ENCODE measurements at places on chromosomes 13 and 19.
A peak's percentile ranks its signal among the peaks of the same experiment; 100 is the strongest.

DNA sequence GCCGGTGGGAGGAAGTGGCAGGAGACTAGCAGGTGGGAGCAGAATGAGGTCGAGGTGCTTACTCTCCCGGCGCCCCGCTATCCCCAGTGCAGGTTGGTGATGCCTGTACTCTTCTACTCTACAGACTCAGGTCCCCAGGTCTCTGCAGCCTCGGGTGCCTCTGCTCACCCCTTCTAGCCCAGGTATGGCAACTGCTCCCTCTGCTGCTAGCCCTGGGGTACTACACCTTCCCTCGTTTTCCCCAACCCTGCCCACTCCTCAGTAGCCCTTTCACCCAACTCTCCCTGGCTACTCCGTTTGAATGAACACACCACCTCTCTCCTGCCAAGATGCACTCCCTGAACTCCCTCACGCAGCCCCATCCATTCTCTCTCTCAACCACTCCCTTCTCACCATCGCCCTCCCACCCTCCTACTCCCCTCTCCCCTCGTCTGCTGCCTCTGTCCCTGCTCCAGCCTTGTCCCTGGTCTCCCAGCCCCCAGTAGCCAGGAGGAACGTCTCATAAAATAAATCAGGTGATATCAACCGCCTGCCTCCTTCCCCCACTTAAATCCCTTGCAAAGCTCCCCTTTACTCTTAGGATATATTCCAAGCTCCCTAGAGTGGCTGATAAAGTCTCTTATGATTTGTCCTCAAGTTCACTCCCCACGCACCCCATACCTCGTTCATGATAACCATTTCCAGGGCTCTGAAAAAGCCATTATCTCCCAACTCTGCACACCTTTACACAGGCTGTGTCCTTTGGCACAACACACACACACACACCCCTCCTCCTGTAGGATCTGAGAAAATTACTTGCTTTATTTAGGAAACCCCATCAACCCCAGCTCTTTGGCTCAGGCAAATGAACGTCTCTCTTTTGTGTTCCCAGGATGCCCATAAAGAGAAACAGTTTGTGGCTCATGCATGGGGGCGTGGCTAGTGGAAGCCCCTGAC lies 8.2 kb upstream of the MEIS3 start:
- DNase-seq = peak; percentile 23

DNA sequence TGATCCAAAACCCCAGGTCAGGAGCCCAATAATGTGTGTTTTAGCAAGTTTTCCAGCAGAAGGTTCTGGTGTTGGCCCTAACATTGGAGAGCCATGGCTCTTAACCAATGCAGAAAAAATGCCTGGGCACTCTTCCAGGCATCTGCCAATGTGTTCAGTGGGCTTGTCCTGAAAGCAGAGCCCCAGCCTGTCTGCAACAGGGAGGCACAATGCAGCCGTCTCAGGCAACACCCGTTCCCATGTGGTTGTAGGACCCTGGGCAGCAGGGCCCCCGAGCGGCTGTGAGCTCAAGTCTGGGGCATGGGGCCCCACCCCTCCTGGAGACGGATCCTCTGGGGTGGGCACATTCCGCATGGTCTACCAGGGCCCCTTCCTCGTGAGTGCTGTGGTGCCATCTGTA lies 58.1 kb upstream of the SIAH3 start:
- DNase-seq = no peak

DNA sequence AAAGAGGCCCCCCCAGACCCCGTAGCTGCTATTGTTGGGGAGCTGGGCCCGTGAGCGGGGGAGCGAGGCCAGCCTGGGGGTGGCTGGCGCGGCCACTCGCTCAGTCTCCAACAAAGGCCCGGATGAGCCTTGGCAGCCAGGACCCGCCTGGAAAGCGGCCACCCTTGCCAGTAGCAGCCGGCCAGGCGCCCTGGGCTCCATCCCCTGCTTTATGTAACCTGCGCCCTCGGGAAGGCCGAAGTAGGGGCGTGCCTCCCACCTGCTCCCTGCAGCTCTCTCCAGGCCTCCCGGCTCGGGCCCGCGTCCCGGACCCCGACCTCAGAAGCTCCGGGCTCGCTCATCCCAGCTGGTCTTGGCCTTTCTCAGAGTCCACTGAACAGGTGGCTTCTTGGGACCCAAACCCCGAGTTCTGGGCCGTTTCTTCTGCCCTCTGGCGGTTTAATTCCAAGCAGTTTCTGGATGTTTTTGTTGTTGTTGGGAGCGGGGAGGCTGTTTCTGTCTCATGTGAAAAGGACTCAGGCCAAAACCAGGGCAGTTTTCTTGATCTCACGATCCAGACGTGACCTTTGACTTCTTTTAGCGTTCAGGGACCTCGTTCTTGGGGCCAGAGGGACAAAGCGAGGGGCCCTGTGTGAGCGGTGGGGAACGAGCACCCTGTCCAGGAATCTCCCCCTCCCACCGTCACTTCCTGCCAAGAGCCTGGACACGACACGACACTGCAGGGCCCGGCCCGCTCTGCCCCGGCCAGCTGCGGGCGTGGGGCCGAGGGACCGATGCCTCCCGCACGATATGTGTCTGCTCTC lies 1.2 kb downstream of the CDC34 start:
- peak; percentile 81 for DNase-seq

DNA sequence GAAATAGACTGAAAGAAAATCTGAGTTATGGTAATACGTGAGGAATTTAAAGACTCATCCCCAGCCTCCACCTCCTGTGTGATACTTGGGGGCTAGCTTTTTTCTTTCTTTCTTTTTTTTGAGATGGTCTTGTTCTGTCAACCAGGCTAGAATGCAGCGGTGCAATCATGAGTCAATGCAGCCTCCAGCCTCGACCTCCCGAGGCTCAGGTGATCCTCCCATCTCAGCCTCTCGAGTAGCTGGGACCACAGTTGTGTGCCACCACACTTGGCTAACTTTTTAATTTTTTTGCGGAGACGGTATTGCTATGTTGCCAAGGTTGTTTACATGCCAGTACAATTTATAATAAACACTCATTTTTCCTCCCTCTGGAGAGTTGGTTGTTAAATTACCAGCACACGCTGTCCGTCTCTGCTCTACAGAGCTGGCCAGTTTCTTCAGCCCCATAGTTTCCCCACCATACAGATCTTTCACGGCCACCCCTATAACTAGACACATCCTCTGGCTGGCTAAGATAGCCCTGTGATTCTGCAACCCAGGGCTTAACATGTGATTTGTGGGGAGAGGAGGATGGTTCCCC lies 4.8 kb downstream of the TNFSF9 start:
- DNase-seq = no peak

GRCh38 chr13:113860665-113861432 lies 3.0 kb downstream of the GAS6 start:
- DNase-seq = no peak

GRCh38 chr19:14187561-14187960 lies 18.4 kb downstream of the ADGRL1 start:
- no peak for DNase-seq

GRCh38 chr13:75226733-75227435 lies 255.1 kb downstream of the TBC1D4 start:
- no peak for DNase-seq

GRCh38 chr13:41590643-41591042 lies 133.3 kb downstream of the RGCC start:
- no peak for DNase-seq

DNA sequence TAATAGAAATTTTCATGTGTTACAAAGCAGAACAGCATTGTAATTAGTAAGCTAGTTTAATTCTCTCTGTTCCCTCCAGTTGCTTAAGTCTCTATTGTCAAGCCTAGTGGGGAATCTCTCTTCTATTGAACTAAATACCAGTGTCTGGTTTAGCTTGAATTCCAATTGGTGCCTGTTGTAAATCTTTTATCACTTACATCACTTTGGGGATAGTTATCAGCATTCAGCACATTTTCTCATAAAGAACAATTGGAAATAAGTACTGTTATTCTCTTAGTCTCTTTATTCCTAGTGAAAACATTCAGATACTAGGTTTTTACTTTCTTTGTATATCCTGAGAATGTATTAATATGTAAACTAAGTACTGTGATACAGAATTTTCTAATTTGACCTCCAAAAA lies 25.2 kb downstream of the IPO5 start:
- no peak for DNase-seq

DNA sequence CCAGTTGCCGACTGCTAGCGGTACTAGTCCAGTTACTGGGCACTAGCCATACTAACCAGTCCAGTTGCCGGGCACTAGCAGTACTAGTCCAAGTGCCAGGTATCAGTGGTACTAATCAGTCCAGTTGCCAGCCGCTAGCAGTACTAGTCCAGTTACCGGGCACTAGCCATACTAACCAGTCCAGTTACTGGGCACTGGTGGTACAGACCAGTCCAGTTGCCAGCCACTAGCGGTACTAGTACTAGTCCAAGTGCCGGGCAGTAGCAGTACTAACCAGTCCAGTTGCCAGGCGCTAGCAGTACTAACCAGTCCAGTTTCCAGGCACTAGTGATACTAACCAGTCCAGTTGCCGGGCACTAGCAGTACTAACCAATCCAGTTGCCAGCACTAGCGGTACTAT lies 124.1 kb upstream of the MCF2L start:
- DNase-seq = no peak

DNA sequence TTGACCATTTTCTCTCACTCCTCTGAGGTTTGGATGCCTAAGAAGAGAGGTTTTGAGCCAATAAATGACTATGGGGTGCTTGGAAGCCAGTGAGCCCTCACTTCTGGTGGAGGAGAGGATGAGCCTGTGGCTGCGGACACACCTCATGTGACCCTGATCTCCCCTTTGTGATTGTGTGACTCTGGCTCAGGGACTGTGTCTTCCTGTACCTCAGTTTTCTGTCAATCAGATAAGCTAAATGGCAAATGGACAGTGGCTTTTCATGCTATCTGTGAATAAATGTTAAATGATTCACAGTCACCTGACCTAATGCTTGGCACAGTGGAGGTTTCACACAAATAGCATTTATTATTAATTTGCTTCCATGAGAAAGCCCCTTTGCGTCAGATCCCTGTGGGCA lies 2.7 kb downstream of the PSG8 start:
- DNase-seq = no peak

DNA sequence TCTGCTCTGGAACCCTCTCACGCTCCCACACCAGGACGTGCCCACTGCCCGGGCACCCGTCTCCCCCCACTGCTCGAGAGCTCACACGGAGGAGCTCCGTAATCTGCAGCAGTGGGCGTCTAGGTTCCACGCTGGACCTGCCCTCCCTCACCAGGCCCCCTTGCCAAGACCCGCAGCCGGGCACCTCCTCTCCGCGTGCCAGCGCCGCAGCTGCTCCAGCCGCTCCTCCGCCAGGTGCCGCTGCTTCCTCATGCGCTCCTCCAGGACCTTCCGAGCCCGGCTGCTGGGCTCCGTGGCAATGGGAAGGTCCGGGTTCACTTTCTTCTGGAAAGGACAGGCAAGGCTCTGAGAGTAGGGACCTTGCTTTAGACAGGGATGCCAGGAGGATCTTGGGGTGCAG lies 35.0 kb upstream of the MATK start:
- no peak for DNase-seq

GRCh38 chr19:7904074-7905020 lies 670 bp downstream of the MAP2K7 start:
- DNase-seq = no peak

DNA sequence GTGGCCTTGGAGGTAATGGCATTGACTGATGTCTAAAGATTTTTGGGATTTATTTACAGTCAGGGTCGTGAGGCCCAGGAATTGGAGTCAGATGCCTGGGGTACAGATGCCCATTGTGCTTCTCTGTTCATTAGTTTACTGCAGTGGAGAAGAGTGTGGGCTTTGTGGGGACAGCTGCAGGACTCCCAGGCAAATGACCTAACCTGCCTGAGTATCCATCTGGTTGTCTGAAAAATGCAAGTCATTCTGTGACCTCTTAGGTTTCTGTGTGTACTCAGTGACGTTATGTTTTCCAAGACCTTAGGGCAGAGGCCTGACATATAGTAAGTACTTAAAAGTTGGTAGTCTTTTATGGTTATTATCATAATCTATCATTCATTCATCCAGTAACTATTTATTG lies 60.5 kb downstream of the SPATA13 start:
- no peak for DNase-seq

DNA sequence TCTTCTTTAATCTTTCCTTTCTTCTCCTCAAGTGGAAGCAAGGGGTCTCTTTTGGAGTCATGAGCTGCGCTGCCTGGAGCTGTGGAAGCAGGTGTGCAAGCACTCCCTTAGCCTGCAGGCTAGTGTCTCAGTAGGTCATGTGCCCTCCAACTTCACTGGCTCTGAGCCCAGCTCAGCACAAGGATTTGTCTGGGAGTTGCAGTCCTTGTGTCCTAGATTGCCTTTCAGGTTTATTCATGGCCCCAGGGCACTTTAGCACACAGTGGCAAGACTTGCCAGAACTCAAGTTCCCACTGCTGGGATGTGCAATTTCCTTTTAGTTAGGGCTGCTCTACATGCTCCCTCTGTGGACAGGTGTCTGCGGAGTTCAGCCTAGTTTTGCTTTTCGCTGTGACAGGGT lies 211.7 kb downstream of the LIG4 start:
- no peak for DNase-seq

DNA sequence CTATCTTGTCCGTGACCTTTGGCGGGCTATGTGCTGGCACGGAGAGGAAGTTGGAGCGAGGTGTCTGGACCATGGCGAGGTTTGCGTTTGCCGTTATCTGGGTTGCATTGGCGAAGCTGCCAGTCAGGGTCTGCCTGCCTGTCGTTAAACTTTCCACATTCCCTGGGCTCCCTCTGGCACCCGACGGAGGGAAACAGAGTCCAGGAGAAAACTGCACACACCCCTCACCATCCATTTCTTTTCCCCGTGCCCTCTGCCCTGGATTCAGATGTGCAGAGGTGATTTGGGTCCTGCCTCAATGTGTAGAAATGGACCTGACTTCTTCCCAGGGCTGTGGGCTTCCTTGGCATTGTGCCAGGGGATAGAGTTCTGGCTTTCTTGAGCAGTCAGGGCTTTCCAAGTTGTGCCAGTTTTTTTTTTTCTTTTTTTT lies 142.4 kb downstream of the URI1 start:
- DNase-seq = no peak

- no peak for DNase-seq
Observed at GRCh38 chr19:32018014-32018413, 327.4 kb upstream of the ZNF507 start.

DNA sequence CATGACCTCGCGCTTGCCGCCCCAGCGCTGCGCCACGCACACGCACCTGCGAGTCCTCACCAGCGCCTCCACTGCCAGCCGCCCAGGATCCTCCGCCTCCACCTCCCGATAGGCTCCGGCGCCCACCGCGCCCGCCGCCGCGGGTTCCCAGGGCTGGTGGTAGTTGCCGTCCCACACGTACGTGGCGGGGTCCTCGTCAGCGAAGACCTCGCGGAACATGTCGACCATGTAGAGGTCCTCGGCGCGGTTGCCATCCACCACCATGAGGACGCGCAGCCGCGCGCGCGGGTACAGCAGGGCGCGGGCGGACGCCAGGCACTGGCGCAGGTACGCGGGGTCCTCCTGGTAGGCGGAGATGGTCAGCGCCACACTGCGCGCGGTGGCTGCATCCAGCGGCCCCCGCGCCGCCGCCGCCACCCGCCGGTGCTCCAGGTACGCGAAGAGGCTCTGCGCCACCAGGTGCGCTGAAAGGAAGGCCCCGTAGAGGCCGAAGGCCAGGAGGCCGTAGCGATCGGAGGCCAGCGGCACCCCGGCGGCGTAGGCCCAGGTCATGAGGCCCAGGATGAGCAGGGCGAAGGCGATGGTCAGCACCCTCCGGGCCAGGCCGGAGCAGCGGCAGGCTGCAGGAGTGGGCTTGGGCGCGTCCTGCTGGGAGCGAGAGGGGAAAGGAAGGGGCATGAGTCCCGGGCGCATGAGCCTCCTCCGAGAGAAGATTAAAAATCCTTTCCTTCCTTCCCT lies 4.4 kb downstream of the HAS1 start:
- no peak for DNase-seq
